ENCODE measurements at places on chromosomes 3 and 15.
A peak's percentile ranks its signal among the peaks of the same experiment; 100 is the strongest.

GRCh38 chr3:97636465-97636864 lies 128.1 kb upstream of the ARL6 start:
- DNase-seq = no peak

DNA sequence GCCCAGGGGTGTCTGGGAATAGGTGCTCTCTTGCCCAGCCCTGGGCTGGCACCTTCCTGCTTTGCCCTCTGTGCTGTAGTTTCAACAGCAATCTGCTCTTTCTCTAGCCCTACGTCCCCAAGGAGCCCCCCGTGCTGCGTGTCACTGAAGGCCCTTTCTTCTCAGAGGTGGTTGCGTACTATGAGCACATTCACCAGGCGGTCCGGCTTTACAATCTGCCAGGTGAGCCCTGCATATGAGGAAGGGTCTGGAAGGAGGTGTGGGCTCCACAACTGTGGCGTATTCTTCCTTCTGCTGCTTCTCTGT lies 9.6 kb downstream of the MAN2A2 start:
- DNase-seq = no peak

- peak; percentile 77 for DNase-seq
Measured at GRCh38 chr3:14431452-14431916, 29.1 kb downstream of the SLC6A6 start.

DNA sequence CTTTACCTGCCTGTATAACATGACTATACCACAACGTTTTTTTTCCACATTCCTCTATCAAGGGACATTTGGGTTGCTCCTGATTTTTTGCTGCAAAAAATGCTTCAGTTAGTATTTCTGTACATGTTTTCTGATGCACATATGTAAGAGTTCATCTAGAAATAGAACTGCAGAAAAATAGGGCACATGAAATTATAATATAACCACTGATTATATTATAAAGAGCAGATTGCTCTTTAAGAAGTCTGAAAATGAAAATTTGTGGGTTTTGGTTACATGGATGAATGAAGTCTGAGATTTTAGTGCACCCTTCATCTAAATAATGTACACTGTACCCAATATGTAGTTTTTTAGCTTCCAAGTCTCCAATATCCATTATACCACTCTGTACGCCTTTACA lies 130.1 kb upstream of the PTX3 start:
- DNase-seq = no peak

- DNase-seq = no peak
Measured at GRCh38 chr3:124035463-124036121, 43.7 kb upstream of the ROPN1 start.

DNA sequence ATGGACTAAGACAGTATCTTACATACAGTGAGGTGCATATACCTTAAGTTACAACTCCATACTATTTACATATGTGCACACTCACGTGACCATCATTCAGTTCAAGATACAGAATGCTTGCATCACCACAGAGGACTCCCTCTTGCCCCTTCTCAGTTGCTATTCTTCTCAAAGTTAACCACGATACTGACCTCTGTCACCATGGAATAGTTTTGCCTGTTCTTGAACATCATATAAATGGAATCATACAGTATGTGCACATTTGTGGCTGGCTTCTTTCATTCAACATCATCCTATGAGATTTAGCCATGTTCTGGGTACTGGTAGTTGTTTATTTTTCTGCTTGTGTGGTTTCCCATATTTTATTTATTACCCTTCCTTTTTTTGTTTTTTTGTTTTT lies 10.4 kb upstream of the ZSCAN2 start:
- no peak for DNase-seq

- peak; percentile 10 for DNase-seq
Measured at GRCh38 chr3:157755233-157755632, 252.0 kb upstream of the VEPH1 start.

- DNase-seq = peak; percentile 8
Measured at GRCh38 chr3:67357610-67358458, 296.6 kb downstream of the SUCLG2 start.

- peak; percentile 27 for DNase-seq
Measured at GRCh38 chr15:34708422-34708821, 46.4 kb downstream of the GJD2 start.

DNA sequence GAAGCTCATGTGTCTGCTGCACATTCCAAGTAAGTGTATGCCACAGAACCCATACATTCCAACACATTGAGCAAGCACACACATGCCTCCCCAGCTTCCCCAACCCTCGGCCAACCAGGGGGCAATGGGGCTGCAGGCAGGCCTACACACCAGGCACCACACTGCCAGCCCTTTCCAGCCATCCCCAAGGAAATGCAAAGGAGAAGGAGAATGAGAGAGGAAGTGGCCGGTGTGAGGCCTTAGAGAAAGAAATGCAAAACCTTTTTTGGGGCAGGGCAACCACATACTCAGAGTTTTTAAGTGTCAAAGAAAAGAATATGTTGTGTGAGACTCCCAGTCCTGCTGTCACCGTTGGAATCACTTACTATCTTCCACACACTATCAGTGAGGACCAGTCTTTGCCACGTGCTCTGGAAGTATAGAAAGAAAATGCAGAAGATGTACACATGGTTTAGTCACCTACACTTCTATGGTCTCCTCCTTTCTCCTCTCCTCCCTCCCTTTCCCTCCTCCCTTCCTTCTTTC lies 11.1 kb downstream of the IGF2BP2 start:
- DNase-seq = no peak

DNA sequence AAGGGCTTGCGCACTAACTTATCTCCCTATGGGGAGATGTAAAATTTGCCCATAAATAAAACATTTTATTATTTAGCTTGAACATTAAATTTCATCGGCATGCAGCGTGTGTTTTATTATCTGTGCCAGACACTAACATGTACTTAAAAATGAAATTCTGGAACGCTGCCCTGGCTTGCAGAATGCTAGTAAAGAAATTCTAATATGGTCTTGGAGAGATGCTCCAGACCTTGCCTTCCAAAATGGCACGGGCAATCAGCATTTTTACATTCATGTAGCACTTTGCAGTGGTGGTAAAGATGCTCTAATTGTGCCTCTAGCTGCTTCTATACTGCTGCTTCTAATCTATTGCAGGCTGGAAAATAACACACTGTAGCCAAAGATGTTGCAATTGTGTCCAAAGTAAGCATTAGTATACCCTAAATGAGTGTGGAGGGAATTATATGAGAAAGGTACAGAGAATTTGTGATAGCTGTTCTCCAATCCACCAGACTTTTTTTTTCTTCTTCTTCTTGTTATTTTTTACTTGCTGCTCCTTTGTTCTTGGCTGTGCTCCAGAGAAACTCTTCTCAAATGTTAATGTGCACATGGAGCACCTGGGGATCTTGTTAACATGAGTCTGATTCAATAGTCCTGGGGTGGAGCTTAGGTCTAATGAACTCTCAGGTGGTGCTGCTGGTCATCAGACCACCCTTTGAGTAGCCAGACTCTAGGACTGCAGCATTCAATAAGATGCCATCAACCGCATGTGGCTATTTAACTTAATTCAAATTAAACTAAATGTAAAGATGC lies 47.3 kb downstream of the CRABP1 start:
- DNase-seq = no peak

- DNase-seq = no peak
Measured at GRCh38 chr3:69738859-69739203, 433 bp upstream of the MITF start.

GRCh38 chr3:43286841-43287499 lies 630 bp downstream of the SNRK start:
- DNase-seq = peak; percentile 55

DNA sequence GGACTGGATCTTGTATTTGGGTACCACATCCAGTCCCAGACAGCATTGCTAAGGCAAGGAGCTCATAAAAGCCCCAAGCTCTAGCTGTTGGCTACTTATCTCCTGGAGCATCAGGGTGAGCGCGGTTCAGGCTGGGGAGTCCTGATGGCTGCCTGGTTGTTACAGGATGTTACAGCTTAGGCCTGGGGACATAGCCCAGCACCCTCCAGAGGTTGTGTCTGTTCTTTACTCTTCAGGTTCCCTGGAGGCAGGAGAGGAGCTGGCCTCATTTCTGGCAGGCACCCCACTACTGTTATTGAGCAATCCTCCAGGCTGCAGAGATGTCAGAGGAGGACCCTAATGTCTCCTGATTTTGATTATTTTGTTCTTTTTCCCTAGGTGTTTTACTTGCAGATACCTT lies 26.6 kb downstream of the APBA2 start:
- DNase-seq = no peak

GRCh38 chr3:193350744-193351143 lies 27.8 kb downstream of the ATP13A5 start:
- DNase-seq = no peak

- DNase-seq = no peak
Measured at GRCh38 chr3:139201446-139202225, 142.2 kb upstream of the MRPS22 start.

DNA sequence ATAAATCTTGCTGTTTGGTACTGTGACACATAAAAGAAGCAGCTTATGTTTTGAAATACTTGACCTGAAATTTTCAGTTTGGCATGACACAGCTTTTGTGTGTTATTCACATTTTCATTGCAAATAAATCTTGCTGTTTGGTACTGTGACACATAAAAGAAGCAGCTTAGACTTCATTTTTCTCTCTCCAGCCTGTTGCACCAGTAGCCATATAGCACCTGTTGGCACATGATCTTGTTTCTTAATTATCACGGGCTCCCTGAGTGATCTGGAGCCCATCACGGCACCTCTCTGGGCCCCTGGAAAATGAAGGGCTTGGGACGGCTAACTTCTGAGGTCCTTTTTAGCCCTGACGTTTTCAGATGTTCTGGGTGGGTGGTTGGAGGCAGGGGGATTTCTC lies 77.4 kb upstream of the SLCO3A1 start:
- no peak for DNase-seq

DNA sequence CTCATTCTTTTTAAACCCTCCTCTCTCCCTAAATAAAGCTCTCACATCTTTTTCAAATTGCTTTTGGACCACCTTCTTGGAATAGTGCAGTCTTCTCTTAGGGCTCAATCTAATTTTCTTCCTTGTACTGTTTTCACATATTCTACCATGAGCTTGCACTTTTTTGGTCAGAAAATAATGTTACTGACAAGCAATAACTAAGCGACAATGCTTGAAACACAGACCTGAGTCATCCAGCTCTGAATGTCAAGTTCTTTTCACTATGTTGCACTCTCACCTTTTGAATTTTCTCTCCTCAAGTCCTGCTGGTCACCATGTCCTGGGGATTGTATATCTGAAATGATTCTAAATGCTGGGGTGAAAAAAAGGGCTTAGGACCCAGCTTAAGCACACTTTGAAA lies 8.9 kb downstream of the TNFAIP8L3 start:
- no peak for DNase-seq

DNA sequence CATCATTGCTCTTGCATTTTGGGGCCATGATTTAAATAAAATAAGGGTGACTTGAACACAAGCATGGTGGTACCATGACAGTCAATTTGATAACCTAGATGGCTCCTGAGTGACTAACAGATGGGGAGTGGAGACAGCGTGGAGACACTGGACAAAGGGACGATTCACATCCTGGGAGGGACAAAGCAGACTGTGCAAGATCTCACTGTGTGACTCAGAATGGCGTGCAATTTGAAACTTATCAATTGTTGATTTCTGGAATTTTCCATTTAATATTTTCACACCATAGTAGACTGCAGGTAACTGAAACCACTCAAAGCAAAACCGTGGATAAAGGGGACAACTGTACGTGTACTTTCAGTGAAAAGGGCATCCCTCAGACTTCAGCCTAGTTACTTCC lies 25.5 kb downstream of the MCCC1 start:
- DNase-seq = no peak

- DNase-seq = peak; percentile 85
Measured at GRCh38 chr15:31352339-31352751, 25.7 kb downstream of the KLF13 start.

DNA sequence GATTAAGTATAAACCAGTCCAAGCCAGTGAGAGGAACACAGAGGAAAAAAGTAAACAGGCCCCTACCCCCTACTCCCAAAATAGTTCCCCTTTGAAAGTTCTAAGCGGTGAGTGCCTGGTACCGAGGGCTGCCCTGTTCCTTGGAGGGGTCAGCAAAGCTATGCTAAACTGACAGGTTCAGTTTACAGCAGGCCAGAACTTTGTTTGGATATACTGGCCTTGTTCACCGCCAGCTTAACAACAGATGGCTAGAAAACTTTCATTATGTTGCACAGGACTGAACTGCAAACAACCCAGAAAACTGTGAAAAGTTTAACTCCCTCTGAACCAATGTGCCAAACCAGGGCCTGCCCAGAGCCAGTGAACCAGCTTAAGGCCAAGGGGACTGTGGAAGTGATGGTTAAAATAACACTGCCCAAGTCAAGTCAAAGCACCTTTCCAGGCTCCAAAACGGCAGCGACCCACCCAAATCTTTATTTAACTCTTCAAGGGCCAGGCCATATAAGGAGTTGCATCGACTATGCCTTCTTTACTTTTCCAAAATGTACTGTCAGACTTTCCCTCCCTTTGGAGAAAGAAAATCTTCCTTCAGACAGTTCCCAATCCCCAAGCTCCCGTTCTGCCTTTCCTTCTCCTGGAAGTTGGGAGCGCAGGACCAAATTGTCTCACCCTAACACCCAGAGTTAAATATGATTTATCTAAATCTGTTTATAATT lies 448.0 kb downstream of the FOXP1 start:
- DNase-seq = no peak

- DNase-seq = no peak
Measured at GRCh38 chr3:71874618-71875017, 89.7 kb upstream of the PROK2 start.

DNA sequence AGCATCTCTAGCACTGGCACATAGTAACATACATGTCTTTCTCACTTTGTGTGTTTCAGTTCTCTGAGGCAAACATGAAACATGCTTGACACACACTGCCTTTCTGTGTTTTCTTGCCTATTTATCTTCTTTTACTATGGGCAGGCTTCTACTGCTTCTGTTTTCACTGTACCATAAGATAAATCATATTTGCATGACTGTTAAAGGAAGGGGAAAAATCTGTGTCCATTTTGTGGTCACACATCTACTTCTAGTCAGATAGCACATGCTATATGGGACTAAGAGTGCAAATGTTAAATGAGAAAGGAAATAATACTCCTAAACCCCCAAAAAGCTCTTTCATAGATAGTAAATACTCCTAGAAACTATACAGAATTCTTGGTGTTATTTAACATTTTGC lies 386.4 kb downstream of the ZBTB20 start:
- DNase-seq = no peak
